HAP-1 (cell line): ENCODE measurements at places on chromosomes 11 and 22.

DNA sequence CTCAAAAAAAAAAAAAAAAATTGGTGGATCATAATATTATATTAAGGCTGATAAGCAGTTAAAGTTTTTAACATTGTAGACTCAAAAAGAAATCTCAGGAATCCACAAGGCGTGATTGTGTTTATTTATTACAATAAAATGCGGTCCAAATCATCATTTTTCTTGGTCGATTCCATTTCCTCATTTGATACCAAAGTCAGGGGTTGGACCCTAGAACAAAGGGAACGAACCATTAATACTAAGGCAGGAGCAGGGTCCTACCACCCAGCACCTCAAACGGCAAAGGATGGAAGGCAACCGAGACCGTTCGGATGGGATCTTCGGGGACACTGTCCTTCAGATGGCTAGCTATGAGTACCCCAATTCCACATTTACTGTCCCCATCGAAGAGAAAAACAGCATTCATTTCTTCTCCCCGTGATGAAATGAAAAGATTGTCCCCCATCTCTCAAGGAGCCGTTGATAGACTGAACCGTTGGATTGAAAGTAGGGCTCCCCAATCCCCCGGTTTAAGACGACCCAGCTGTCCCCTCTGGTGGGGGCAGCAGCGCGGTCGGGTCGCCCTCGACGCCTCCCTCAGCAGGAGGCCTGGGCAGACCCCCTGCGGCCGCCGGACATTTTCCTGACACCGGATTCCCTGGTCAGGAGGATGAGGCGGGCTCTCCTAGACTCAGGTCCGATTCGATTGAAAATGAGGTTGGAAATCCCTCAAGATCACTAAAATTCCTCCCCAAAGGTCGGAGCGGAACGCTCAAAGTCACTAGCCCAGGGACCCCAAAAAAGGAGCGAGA is 607 bp downstream of the DMC1 start:
- DNase-seq, result peak; percentile 9

- no peak for DNase-seq
Observed at GRCh38 chr11:71334191-71334590, 81.8 kb upstream of the SHANK2 start.

- no peak for DNase-seq
Observed at GRCh38 chr11:88012456-88012855, 162.8 kb downstream of the RAB38 start.

- DNase-seq, result no peak
Observed at GRCh38 chr22:41541484-41541883, 2.8 kb downstream of the POLR3H start.

DNA sequence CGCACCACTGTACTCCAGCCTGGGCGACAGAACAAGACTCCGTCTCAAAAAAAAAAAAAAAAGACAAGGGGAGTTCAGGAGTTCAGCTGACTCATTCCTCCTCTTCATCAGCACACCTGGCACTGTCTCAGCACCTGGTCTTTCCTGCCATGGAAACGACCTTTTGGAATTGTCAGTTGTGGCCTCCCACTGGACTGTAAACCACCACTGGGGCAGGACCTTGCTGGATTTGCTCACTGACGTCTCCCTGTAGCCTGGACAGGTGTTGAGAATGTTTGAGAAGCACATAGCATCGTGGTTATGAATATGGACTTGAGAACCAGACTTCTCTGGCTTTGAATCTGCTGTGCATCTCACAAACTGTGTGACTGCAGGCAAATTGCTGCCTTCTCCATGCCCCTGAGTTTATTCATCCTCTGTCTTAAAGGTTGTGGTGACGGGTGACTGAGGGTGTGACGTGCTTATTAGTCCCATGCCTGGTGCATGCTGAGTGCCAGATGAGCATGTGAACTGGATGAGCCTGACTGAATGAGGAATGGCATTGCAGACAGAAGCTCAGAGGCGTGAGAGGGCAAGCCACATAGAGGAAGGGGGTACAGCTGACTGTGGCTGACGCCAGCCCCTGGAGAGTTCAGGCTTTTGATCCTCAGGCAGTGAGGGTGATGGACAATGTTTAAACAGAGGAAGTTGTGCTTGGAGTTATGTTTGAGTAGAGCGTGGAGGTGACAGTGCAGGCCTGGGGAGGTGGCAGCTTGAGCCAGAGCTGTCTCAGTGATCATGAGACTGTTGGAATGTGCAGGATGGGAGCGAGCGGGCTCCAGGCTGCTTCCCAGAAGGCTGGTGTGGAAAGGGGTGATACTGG is 12.7 kb downstream of the TOM1 start:
- DNase-seq, result no peak

DNA sequence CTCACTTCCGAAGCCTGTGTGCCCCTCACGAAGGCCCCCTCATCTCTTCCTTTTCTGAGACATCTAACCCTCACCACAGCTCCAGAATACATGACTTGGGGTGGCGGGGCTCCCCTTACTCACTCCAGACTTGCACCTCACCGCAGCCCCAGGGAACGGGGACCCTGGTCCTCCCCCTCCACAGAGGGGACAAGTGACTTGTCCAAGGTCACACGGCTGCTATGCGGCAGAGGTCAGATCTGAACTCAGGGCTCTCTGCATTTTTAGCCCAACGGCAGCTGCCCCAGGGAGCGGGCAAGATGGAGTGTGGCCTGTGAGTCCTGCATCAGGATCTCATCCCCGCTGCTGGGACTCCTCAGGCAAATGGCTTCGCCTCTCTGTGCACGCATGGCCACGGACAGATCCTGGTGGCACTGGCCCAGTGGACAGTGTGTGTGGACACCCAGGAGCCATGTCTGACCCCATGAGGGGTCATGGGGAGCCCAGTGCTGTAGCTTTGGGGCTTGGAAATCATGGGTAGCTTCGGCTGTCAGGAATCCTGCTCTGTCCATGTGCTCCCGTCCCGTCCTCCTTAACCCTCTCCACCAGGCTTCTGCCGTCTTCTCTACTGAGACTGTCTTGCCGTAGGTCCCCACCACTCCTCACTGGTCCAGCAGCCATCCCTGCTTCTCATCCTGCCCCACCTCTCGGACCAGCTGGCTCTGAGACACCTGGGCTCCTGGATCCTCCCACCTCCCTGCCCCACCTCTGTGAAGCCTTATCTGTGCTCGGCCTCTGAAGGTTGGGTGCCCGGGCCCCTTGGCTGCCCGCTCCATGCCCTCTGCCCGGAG is 48.0 kb upstream of the CARS1 start:
- DNase-seq, result peak; percentile 5

DNA sequence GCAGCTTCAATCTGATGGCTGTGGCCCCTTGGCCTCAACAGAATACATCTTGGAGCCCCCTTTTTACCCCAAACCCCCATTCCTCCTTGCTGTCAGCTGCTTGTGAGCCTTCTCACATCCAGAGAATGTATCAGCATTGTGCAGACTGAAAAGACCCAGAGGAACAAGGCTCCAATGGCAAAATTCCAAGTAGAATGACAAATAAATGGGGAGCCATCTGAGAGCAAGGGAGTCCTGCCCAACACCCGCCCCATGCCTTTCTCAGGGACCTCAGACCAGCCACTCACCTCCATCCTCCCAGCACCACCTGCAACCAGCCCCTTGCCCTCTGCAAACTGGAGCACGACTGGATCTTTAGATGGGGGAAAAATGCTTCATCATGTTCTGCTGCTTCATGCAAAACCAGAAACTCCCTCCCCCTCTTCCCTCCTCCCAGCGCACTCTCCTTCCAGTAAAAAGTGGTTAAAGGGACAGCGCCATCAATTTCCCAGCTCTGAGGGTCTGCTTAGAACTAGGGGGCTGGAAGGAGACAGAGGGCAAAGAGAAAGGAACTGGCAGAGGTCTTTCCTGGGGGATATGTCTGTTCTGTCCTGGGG is 2.2 kb upstream of the NEFH start:
- no peak for DNase-seq

- DNase-seq, result peak; percentile 58
Observed at GRCh38 chr11:74417379-74417804, 19.2 kb upstream of the PGM2L1 start.

- DNase-seq, result no peak
Observed at GRCh38 chr11:126304457-126305075, 706 bp downstream of the DCPS start.

- no peak for DNase-seq
Observed at GRCh38 chr11:74022546-74022945, 13.7 kb upstream of the UCP3 start.

DNA sequence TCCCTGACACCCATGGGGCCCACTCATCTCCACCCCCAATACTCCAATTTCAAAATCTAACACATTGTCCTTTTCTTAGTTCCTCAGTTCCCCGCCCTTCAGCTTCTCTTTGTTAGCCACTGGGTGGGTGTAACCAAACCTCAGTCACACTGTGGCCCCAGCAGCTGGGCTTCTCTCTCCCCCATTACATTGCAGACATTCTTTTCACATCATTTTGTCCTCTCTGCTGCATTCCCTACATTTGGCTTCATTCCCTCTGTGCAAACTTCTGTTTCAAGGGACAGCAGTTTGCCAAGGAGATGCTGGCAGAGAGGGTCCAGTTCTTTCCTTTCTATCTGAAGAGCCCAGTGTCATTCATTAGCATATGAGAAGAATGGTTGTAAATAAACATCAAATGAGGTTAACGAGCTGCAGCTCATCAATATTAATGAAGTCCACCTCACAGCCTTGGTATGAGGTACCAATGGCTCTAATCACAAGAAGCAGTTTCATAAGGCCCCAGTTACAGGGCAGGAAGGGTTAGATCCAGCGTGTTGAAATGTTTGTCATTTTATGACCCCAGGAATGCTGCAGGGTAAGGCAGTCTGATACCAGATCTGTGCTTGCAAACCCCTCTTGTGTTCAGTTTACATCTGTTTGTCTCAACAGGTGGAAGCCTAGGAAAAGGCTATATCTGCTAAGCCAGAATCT is 72.3 kb downstream of the ARFGAP2 start:
- DNase-seq, result no peak

DNA sequence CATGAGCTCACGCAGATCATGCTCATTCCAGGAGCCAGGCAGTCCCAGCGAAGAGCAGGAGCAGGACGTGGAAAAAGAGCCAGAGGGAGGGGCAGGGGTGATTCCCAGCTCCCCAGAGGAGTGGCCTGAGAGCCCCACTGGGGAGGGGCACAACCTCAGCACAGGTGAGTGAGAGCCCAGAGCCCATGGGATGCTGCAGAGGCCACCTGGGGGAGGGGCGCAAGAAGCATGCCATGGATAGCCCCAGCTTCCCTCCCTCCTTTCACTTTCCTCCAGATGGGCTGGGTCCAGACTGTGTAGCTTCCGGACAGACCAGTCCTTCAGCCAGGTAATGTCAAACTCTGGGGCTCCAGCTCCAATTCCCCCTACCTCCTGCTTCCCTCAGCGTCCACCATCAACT is 6.2 kb downstream of the SMTNL1 start:
- DNase-seq, result no peak

GRCh38 chr11:125429174-125429707 is 66.8 kb downstream of the FEZ1 start:
- DNase-seq, result peak; percentile 62

- DNase-seq, result no peak
Observed at GRCh38 chr11:105381941-105382340, 227.9 kb upstream of the GRIA4 start.

DNA sequence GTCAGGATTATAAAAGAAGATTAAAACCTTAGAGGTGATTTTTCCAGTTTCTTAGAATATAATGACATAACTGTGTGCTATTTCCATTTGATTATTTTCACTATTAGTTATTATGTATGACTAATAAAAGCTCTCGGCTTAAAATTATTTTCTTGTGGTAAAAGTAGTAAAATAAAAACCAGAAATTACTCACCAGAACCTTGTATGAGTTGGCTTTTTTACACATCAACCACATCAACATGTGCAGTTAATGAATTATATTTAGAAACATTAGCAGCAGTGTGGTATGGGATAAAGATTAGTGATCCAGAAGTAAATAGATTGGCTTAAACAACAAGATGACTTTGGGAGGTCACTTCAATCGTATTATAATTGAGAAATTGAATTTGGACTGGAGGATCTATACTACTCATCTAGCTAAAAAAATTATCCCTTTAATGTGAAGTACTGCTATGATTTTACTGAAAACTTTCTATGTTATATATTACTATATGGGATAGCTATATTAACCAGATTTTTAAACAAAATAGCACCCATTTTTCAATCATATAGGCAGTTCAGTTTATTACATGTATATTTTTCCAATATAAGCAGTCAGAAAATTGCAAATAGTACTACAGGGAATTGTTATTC is 2.8 kb upstream of the BCO2 start:
- no peak for DNase-seq

- no peak for DNase-seq
Observed at GRCh38 chr22:20970939-20971657, 4.0 kb downstream of the AIFM3 start.

GRCh38 chr22:46098525-46099475 is 51.5 kb upstream of the PPARA start:
- no peak for DNase-seq

DNA sequence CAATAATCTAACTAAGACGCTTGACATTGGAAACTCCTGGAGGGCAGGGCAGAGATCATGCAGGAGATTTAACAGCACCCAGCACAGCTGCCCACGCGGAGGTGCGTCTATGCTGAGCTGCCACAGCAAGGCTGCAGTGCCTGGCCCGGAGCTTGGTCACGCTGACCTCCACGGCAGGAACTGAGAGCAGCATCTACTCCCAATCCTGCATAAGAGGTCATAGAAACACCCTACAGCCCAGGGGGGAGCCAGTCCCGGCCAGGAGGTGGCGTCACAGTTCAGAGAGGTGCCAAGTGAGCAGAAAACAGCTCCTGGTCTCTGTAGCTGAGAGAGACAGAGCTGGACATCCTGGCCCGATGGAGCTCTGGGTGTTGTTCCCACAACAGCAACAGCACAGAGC is 121.1 kb upstream of the TMEM45B start:
- peak; percentile 18 for DNase-seq

GRCh38 chr11:976431-977160 is 50.9 kb downstream of the AP2A2 start:
- DNase-seq, result no peak

- peak; percentile 62 for DNase-seq
Observed at GRCh38 chr11:68122936-68123539, 1.9 kb upstream of the CHKA start.

- DNase-seq, result no peak
Observed at GRCh38 chr11:121618516-121618915, 165.7 kb upstream of the SORL1-AS1 start.

GRCh38 chr22:27205492-27206373 is 548.3 kb downstream of the MIAT start:
- DNase-seq, result no peak

DNA sequence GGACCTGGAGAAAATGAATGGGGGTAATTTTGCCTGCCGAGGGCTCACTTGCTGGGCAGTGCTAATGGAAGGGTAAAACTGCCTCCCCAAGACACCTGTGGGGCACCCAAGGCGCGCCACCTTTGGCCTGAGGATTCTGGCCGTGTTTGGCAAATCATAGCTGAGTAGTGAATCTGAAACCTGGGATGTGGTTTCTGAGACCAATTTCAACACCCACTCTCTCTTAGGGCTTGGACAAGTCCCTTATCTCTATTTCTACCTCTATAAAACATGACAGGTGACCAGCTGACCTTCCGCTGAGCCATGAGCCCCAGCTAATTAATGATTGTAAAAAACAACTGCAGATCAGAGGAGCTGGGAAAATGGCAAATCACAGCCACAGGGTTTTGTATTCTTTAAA is 1.5 kb upstream of the PACSIN3 start:
- DNase-seq, result no peak

DNA sequence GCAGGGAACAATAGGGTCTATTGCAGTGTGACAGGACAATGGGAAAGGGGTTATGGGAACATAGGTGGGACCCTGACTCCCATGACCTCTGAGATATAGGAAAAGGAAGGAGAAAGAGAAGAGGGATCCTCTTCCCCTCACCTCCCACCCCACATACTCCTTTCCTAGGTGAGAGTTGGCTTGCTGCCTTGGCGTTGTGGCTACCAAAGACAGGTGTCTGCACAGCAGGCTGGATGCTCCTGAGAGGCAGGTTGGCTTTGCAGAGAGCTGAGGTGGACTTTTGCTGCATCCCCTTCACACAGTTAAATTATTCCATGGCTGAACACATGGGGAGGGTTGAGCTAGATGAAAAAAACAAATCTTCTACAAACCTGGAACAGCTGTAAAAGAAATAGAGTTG is 80.7 kb downstream of the SYT9 start:
- no peak for DNase-seq
